GM04504 (cell line): ENCODE measurements at places on chromosomes 1 and 21.

- no peak for DNase-seq
Observed at GRCh38 chr1:5972198-5972520, 20.1 kb downstream of the NPHP4 start.

DNA sequence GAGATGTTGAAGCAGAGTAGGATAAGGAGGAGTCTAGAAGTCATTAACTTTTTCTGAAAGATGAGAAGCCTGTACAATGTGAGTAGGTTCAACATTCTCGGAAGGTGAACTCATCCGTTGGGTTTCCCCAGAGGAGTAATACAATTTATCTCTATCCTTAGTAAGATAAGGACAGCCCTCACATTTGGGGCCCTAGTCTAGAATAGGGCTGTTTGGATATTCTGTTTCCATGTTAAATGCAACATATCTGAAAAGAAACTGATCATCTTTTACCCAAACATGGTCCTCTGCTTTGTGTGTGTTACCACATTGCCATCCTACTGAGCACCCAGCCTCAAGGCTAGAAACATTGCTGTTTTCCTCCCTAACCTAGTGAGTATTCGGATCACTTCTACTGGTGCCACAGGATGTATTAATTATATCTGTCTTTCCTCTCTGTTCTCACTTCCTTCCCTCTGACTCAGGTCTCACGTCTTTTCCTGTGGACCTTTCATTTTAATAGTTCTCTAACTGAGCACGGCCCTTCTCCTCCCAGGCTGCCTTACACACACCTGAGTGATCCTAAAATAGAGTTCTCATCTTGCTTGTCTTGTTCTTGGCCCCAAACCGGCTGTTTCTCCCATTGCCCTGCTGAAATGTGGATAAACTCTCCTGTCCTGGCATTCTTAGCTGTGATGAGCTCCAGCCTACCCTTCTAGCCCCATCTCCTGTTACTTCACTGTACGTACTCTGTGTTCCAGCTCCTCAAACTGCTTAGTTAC lies 91.7 kb downstream of the CDC14A start:
- DNase-seq: no peak

GRCh38 chr1:57188168-57188567 lies 222.4 kb upstream of the C8B start:
- DNase-seq: no peak

GRCh38 chr1:232352366-232352765 lies 277.6 kb downstream of the SIPA1L2 start:
- DNase-seq: no peak

GRCh38 chr1:65759516-65759915 lies 33.2 kb upstream of the PDE4B start:
- no peak for DNase-seq

DNA sequence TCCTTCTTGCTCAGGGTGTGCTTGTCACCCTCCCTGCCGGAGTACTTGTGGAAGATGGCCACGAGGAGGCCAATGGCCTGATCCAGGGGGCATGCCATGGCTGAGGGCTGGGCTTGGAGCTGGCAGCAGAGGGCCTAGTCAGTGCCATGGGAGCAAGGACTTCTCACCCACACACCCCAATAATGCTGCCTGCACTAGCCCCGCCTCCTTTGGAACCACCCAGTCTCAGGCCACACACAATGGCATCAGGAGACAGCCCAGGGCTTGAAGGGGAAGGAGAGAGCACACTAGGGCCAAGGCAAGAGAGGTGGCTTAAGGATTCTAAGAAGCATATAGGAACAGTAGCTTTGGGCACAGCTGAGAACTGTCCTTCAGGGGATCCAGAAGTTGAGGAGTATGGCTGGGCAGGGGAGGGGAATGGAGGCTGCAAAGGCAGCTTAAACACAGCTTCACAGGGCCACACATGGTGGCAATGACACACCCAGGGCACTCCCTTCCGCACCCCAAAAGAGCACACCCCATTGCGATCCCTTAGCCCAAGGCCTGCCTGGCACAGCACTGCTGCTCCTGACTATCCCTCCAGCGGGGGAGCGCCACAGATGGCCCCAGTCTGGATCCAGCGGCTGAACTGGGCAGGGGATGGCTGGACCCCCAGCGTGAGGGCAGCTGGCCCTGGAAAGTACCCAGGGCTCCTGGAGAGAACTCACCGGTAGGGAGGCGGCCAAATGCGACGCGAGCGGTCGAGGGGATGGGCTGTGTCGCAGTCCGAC lies at the start of gene S100A6:
S100A6 (minus strand) TSS at position 750 of the 770 bp plus-strand sequence; CDS start at position 98, 652 bp downstream.
- DNase-seq: no peak

- DNase-seq: no peak
Observed at GRCh38 chr1:157404614-157405013, 147.7 kb downstream of the FCRL5 start.

DNA sequence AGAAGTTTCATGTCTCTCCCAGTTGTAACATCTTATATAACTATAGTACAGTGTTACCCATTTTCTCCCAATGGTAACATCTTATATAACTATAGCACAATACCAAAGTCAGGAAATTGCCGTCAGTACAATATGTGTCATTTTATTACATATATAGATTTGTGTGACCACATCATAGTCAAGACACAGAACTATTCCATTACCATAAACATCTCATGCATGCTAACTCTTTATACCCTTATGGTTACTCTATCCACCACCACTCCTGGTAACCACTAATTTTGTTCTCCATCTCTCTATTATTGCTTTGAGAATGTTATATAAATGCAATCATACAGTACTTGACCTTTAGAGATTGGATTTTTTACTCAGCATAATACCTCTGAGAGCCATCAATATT lies 120.7 kb downstream of the BACH1 start:
- no peak for DNase-seq

- no peak for DNase-seq
Observed at GRCh38 chr1:7582460-7582972, 188.6 kb upstream of the VAMP3 start.

DNA sequence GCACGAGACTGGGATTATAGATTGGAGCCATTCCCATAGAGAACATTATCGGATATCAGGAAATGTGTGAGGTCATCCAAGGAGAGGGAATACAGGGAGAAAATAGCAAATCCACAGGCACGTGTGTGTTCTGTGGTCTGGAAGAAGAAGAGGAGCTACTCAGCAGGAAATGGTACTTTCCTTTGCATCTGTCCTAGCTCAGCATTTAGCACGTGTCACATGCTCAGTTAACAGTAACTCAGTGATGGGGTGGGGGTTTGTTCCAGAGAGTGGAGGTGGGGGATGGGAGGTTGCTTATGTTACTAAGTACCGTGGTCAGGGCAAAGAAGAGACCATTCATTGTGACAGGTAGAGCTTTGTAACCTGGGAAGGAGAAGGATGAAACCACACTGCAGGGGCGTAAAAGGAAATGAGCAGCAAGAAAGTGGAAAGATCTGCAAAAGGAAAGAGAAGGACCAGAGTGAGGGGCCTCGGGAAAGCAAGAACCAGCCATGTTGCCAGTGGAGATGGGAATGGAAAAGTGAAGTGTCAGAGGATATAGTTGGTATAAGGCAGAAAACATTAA lies 100.4 kb downstream of the ATP5PO start:
- no peak for DNase-seq

DNA sequence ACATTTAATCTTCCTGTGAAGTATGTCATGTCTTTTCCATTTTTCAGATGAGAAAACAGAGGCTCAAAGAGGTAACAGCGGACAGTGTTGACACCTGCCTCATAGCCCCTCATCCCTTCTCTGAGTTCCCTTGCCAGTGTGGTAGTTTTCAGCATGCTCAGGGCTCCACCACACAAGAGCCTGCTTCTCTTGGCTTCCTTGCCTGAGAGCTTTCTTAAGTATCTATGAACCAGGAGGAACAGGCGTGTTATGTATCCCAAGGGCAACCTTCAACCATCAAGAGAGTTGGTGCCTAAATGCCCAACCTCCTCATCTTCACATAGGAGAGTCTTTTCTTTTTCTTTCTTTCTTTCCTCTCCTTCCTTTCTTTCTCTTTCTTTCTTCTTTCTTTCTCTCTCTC lies 5.9 kb upstream of the PAFAH2 start:
- DNase-seq: no peak

DNA sequence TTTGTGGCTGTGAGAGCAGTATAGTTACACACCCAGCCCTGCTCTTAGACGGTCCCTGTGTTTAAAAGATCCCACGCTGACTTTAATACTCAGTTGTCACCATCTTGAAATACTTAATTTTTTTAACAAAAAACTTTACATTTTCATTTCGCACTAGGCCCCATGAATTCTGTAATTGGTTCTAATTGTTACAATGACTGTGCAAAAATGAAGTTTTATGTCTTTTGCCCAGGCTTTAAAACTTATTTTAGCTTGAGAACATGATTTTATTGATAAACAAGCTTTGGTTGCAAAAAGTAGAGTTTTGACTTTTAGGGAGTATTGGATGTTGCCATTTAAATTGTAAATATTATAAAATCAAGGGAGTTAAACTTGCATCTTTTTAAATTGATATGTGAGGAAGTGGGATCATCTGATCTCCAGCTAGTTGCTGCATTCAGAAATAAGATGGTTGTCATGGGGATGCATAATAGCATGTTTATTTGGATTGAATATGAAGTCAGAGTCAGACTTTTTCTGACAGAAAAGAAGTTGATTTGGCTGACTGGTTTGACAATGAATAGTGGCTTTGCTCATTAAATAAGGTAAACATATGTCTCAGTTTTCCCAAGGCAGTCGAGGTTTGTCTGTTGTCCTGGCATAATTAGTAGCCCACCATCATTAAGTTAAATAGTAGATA lies 23.0 kb upstream of the CRP start:
- DNase-seq: no peak

DNA sequence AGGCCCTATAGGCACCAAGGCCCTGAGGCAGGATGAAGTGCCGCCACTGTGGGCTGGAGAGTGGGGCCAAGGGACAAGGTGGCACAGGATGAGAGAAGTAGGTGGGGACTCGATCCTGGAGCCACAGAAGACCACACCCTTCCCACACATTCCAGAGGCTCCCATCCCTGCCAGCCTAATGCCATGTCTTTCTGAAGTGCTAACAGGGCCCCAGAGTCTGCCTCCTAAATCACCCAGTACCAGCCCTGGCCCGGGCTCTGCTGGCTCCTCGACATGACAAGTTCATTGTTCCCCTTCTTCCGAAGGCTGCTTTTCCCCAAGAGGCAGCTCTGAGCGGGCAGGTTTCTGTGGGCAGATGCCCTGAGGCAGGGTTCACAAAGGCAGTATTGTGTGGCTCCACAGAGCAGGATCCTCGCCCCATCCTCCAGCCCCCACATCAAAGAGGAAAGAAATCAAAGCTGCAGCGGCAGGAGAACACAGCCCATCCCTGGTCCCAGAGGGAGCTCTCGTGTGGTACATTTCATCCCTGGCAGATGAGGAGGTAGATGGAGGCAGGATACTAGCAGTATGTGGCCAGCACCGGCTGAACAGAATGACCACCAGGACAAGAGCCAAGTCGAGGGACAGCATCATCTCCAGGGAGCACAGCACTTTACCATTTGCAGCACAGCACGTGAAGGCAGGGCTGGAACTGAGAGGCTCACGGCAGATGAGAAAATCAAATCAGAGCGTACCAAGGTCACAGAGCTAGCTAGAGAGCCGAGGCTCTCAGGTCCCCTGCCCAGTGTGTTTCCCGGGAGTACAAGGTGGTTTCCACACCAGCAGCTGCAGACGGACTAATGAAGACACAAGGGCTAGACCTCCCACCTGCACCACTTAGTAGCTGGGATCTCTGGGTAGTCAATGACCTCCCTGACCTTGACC lies 64.8 kb downstream of the SYF2 start:
- no peak for DNase-seq

DNA sequence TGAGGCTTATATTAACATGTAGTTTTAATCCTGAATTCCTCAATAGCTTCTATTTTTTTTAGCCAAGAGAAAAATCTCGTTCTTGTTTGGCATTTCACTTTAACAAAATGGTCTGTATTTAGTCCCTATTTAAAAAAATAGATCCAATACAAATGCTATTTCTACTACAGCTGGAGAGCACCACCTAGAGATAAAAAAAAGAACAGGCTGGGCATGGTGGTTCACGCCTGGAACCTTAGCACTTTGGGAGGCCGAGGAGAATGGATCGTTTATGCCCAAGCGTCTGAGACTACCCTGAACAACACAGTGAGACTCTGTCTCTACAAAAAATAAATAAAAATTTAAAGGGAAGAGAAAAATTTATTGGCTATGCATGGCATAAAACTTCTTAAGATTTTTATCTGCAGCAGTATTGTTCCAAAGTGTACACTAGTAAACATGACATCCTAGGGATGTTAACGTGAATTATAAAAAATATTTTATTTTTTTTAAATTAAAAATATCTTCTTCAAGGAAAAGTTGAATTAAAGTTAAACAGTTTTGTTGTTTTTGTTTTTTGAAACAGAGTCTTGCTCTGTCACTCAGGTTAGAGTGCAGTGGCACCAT lies 4.4 kb downstream of the ST7L start:
- no peak for DNase-seq

DNA sequence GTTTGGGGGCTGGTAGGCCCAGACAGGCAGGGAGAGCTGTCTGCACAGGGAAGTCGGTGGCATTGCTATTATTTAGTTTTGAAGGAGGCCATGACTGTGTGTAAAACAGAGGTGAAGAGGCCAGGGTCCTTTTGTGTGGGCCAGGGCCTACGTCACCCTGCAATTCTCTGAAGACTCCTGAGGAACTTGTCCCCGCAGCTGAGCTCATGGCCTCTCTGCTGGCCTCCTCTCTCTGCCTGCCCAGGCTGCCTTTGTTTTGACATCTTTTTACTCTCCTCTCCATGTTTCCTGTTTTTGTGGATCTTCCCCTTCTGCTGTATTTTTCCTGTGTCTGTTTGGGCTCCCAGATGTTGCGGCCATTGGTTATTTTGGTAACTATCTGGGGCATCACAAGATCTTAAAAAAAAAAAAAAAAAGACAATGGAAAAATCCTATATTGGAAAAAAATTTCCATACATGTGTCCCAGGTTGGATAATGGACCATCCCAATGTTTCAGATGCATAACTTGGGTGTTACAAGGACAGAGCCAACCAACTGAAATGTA lies 280.7 kb downstream of the RPS6KC1 start:
- no peak for DNase-seq

DNA sequence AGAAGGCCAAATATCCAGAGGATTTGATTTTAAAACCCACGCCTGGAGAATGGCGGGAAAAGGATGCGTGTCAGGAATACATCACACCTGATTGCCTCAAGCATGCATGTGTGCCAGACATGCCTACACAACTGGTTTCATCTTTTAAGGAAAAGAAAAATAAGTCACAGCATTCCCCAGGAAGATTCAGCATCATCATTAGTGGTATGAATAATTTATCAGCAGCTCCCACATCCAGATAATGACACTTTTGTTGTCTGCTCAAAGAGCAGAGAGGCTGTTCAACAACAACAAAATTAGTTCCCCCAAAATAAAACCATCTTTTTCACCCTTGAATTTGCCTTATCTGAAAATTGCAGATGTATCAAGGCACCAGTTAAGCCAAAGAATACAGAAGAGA lies 328.6 kb upstream of the C1orf87 start:
- no peak for DNase-seq
